ENCODE measurements at places on chromosomes 3 and 15. TPM values are rescaled to one million over a fixed set of nuclear protein-coding genes. Genes with fewer than 3 reads are reported as not detected.

- no peak for DNase-seq
- H3K27me3 ChIP-seq, result no peaks in the 10 kb centered on the region
- no peak overlapping the region for H3K4me3 ChIP-seq
- H3K36me3 ChIP-seq, result no peaks in the 10 kb centered on the region
- no peak overlapping the region for H3K27ac ChIP-seq
Measured at GRCh38 chr3:155629556-155629955, 115.3 kb downstream of the PLCH1 start.

DNA sequence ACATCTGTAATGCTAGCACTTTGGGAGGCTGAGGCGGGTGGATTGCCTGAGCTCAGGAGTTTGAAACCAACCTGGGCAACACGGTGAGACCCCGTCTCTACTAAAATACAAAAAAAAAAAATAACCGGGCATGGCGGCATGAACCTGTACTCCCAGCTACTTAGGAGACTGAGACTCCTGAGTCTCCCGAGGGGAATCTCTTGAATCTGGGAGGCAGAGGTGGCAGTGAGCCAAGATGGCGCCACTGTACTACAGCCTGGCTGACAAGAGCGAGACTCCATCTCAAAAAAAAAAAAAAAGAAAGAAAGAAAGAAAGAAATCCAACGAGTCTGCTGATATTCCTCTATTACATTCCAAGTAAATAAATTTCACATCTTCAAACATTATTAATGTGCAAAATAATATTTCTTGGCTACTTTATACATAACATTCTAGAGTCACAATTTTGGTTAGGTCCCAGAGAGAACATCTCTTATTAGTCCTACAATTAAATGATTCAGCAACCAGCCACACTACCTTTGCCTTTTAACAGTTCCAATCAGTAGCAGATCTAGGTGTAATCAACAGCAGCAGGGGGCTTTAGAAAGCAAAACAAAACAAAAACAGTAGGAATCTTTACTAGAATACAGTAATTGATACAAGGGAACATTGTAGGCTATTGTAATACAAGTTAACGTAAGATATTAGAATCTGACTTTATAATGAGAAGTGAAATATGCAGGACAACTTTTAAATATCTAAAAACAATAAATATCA lies 195.8 kb downstream of the TBC1D5 start:
- no peak overlapping the region for H3K4me3 ChIP-seq
- no peaks in the 10 kb centered on the region for H3K27me3 ChIP-seq
- no peak for DNase-seq
- no peak overlapping the region for H3K27ac ChIP-seq
- H3K4me1 ChIP-seq, result no peaks in the 10 kb centered on the region
- H3K36me3 ChIP-seq, result no peaks in the 10 kb centered on the region

DNA sequence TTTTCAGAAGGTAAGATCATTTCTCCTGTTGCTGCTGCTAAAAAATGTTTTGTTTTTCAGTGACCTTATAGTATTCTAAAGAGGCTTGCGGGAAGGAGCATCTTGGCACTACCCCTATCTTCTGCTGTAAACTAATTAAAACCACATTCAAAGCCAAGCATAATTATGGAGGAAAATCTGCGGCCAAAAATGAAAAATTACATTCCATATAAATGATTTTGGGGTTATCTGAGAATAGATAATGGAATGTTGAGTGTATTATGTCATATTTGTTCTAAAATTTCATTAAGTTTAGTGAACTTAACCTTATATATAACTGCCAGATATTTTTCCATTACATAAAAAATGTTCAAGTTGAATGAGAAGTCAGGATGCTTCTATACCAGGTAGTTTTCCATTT lies 170.4 kb upstream of the TMC3 start:
- no peak overlapping the region for H3K4me3 ChIP-seq
- no peak overlapping the region for H3K27ac ChIP-seq
- H3K4me1 ChIP-seq, result no peaks in the 10 kb centered on the region
- DNase-seq, result no peak
- H3K36me3 ChIP-seq, result no peaks in the 10 kb centered on the region
- H3K27me3 ChIP-seq, result no peaks in the 10 kb centered on the region

The CLRN1 gene
- total RNA-seq, result not detected

The EPHB1 gene
- total RNA-seq, result not detected

- H3K36me3 ChIP-seq, result no peaks in the 10 kb centered on the region
- no peak overlapping the region for H3K4me3 ChIP-seq
- H3K27me3 ChIP-seq, result no peaks in the 10 kb centered on the region
- no peak overlapping the region for H3K27ac ChIP-seq
- H3K4me1 ChIP-seq, result no peaks in the 10 kb centered on the region
Measured at GRCh38 chr3:98824256-98824655, 61.1 kb downstream of the ST3GAL6 start.

GRCh38 chr3:16514755-16515353 lies 1.4 kb upstream of the RFTN1 start:
- H3K4me1 ChIP-seq, result peaks cover 5% of the 10 kb centered on the region
- H3K27ac ChIP-seq, result peak overlapping the region; percentile 78
- DNase-seq, result no peak
- no peaks in the 10 kb centered on the region for H3K36me3 ChIP-seq
- no peak overlapping the region for H3K4me3 ChIP-seq
- H3K27me3 ChIP-seq, result no peaks in the 10 kb centered on the region

The HHATL gene
- total RNA-seq, result not detected

- H3K27ac ChIP-seq, result no peak overlapping the region
- H3K4me3 ChIP-seq, result no peak overlapping the region
- DNase-seq, result no peak
- H3K36me3 ChIP-seq, result no peaks in the 10 kb centered on the region
Measured at GRCh38 chr3:15977598-15978232, 179.9 kb upstream of the ANKRD28 start.

Measured in uterus (tissue), 4 donors.